Uterus (tissue), 4 donors: ENCODE measurements at places on chromosomes 3 and 15.

- H3K27ac ChIP-seq, result no peak overlapping the region
- no peaks in the 10 kb centered on the region for H3K4me1 ChIP-seq
- no peak for DNase-seq
- no peaks in the 10 kb centered on the region for H3K36me3 ChIP-seq
- no peaks in the 10 kb centered on the region for H3K27me3 ChIP-seq
Measured at GRCh38 chr15:94086341-94086740, 145.0 kb upstream of the MCTP2 start.

GRCh38 chr15:74787251-74788041 lies 5.6 kb downstream of the CSK start:
- H3K27me3 ChIP-seq, result no peaks in the 10 kb centered on the region
- no peak overlapping the region for H3K4me3 ChIP-seq
- DNase-seq, result no peak
- H3K27ac ChIP-seq, result peak overlapping the region; percentile 29
- no peaks in the 10 kb centered on the region for H3K36me3 ChIP-seq

GRCh38 chr15:66925721-66926120 lies 139.7 kb upstream of the SMAD3 start:
- no peak overlapping the region for H3K4me3 ChIP-seq
- DNase-seq, result no peak
- no peaks in the 10 kb centered on the region for H3K27me3 ChIP-seq
- no peaks in the 10 kb centered on the region for H3K4me1 ChIP-seq

DNA sequence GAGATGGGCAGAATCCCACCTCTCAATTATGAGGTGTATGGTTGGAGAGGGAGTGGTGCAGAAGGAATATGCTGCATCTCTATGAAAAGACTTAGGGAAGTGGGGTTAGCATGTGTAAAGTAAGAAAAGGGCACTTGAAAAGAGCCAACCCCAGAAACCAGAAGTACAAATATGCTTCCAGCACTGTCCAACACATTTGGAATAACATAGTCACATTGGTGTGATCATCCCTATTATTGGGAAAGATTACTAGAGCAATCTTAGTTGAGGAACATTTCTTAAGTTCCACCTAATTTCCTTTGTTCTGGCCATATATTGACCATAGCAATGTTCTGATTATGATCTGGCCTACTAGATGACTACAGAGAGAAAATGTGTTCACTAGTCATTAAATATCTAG lies 34.3 kb downstream of the HMG20A start:
- no peak for DNase-seq
- H3K4me3 ChIP-seq, result no peak overlapping the region
- peak overlapping the region; percentile 74 for H3K27ac ChIP-seq
- peaks cover 8% of the 10 kb centered on the region for H3K4me1 ChIP-seq
- H3K27me3 ChIP-seq, result no peaks in the 10 kb centered on the region

DNA sequence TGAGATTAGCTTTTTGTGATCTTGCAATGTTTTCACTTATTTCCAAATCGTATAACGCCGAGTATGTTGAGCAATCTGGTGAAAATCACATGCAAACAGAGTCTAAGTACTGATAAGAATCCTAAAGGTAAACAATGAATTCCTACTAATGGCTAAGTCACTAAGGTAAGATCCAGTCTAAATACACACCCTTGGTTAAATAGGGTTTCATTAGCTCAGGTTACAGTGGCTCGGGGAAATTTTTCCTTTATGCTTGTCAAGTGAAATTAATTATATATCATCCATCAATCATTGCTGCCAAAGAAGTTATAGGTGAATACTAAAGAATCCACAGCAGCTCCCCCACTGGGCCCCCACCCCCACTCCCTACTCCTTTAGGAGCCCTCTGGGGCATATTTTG lies 139.3 kb downstream of the SOX2 start:
- no peaks in the 10 kb centered on the region for H3K36me3 ChIP-seq
- no peaks in the 10 kb centered on the region for H3K27me3 ChIP-seq
- H3K4me3 ChIP-seq, result no peak overlapping the region
- no peak for DNase-seq
- no peaks in the 10 kb centered on the region for H3K4me1 ChIP-seq

- H3K36me3 ChIP-seq, result no peaks in the 10 kb centered on the region
- H3K4me3 ChIP-seq, result no peak overlapping the region
- H3K4me1 ChIP-seq, result no peaks in the 10 kb centered on the region
- H3K27ac ChIP-seq, result no peak overlapping the region
Measured at GRCh38 chr3:179613807-179614206, 9.2 kb downstream of the NDUFB5 start.

- H3K4me3 ChIP-seq, result no peak overlapping the region
- no peak for DNase-seq
- no peaks in the 10 kb centered on the region for H3K4me1 ChIP-seq
- no peaks in the 10 kb centered on the region for H3K36me3 ChIP-seq
Measured at GRCh38 chr15:100281096-100281917, 60.5 kb downstream of the ADAMTS17 start.

- H3K27me3 ChIP-seq, result no peaks in the 10 kb centered on the region
- no peaks in the 10 kb centered on the region for H3K4me1 ChIP-seq
- no peak overlapping the region for H3K4me3 ChIP-seq
- H3K27ac ChIP-seq, result no peak overlapping the region
- no peaks in the 10 kb centered on the region for H3K36me3 ChIP-seq
Measured at GRCh38 chr3:42133500-42134298, 42.5 kb downstream of the TRAK1 start.

- no peaks in the 10 kb centered on the region for H3K4me1 ChIP-seq
- no peak overlapping the region for H3K27ac ChIP-seq
- no peaks in the 10 kb centered on the region for H3K27me3 ChIP-seq
- no peak overlapping the region for H3K4me3 ChIP-seq
- DNase-seq, result no peak
Measured at GRCh38 chr3:10774825-10775224, 41.2 kb upstream of the SLC6A11 start.
